ENCODE measurements at places on chromosomes 3 and 15. TPM values are rescaled to one million over a fixed set of nuclear protein-coding genes. Genes with fewer than 3 reads are reported as not detected.

DNA sequence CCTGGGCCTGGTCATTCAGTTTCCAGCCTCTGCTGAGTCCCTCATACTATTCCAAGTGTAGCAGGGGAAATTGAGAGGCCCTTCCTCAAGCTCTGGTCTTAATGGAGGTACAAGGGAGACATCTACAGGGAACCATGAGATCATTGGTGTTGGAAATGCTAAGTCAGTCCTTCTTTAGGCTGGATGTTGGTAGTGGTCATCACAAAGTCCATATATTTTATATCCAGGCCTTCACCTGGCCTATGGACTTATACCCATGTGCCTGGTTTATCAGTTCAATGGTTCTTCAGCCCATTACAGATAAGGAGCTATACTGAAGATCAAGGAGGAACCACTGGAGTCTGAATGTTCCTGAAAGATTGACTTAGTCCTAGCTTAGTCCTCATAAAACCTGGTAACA is 135.0 kb downstream of the STAG1 start:
- no peaks in the 10 kb centered on the region for H3K27me3 ChIP-seq
- H3K4me3 ChIP-seq: no peak overlapping the region
- no peak overlapping the region for H3K27ac ChIP-seq
- DNase-seq: no peak

DNA sequence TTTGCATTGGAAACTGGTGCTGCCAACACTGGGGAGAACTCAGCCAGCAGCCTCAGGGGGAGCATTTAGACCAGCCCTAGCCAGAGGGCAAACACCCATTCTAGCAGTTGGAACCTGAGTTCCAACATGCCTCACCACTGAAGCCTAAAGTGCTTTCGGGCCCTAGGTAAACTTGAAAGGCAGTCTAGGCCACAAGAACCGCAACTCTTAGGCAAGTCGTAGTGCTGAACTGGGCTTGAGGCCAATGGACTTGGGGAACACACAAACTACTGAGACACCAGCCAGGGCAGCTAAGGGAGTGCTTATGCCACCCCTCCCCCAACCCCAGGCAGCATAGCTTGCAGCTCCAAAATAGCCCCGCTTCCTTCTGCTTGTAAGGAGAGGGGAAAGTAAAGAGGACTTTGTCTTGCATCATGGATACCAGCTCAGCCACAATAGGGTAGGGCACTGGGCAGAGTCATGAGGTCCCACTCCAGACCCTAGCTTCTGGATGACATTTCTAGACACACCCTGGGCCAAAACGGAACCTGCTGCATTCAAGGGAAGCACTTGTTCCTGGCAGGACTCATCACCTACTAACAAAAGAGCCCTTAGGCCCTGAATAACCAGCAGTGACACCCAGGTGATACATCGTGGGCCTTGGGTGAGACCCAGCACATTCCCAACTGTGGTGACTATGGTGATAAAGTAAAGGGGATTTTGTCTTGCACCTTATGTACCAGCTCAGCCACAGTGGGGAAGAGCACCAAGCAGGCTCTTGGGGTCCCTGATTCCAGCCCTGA is 37.3 kb upstream of the TEX9 start:
- no peak overlapping the region for H3K4me3 ChIP-seq
- no peaks in the 10 kb centered on the region for H3K27me3 ChIP-seq
- no peaks in the 10 kb centered on the region for H3K4me1 ChIP-seq
- no peaks in the 10 kb centered on the region for H3K36me3 ChIP-seq

- H3K4me1 ChIP-seq: no peaks in the 10 kb centered on the region
- H3K36me3 ChIP-seq: no peaks in the 10 kb centered on the region
- no peaks in the 10 kb centered on the region for H3K27me3 ChIP-seq
- no peak for DNase-seq
Observed at GRCh38 chr15:98581715-98582114, 66.6 kb upstream of the IGF1R start.

DNA sequence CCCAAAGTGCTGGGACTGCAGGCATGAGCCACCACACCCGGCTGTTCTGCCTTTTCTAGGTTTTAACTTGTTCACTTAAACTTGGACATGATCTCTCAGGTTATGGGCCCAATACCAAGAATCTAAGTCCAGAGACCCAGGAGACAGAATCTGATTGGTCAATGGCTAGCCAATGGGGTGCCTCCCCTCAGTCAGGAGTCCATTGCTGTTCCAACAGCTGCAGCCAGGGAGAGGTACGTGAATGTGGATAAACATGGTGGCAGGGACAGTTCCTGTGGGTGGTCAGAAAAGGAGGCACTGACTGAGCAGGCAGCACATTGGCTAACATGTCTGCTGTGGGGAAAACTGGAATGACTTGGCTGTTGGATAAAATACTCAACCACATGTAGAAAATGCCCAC is 140.3 kb downstream of the RPLP1 start:
- no peak overlapping the region for H3K27ac ChIP-seq
- no peak overlapping the region for H3K4me3 ChIP-seq
- H3K27me3 ChIP-seq: peaks cover 6% of the 10 kb centered on the region

LRRC15 gene
- not detected for total RNA-seq

DNA sequence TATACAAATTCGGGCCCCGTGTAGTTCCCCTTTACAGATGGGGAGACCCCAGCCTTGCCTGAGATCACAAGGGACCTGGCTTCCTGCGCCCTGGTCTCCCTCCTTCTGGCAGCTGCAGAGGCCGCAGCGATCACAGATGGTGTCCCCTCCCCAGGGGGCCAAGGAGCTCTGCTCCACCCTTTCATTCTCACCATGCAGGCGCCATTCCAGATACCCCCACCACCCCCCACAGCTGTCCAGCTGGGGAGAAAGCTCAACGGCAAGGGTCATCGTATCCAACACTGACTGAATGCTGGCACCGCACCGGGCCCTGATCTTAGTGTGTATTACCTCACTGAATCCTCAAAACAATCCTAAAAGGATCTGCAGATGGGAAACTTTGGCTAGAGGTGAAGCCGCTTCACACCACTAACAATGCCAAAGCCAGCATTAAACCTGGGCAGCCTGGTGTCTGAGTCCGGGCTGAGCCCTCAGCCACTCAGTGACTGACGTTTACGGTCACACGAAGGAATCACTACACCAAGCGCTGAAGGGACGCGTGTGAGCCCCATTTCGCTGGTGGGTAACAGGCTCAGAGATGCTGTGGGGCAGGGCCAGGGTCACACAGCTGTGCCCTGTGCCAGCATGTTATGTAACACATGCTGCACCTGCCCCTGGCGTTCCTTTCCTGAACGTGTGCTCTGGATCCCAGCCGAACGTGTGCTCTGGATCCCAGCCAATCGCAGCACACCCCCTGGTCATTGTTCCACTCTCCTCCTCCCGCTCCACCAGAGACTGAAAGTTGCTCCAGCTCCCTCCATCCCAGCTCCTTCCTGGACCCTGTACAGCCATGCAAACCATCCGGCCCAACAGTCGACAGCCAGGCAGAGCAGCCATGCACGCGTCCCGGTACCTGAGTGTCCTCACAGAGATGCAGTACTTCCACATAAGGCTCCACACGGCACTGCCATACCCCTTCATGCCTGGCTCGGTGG is 51.8 kb downstream of the IQSEC1 start:
- H3K27ac ChIP-seq: peak overlapping the region; percentile 99
- peak overlapping the region; percentile 70 for H3K4me3 ChIP-seq
- no peaks in the 10 kb centered on the region for H3K36me3 ChIP-seq
- H3K27me3 ChIP-seq: no peaks in the 10 kb centered on the region
- no peak for DNase-seq

DNA sequence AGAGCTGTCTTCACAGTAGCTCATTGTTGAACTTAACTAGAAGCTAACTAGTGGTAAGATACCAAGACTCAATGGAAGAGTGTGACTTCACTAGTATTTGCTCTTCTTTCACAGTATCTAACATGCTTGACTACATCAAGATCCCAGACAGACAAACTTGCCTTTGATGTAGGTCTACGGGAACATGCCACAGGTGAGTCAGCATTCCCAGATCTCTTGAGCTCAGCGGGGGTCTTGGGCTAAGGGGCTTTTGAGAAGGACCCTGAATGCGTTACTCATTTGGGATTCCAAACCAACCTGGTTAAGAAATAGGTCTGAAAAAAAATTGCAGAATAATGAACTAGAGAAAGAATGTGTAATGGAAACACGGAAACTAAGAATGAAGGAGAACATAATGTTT is 222.4 kb downstream of the RYR3 start:
- no peaks in the 10 kb centered on the region for H3K4me1 ChIP-seq
- no peaks in the 10 kb centered on the region for H3K36me3 ChIP-seq
- no peaks in the 10 kb centered on the region for H3K27me3 ChIP-seq
- no peak overlapping the region for H3K4me3 ChIP-seq
- H3K27ac ChIP-seq: no peak overlapping the region

DNA sequence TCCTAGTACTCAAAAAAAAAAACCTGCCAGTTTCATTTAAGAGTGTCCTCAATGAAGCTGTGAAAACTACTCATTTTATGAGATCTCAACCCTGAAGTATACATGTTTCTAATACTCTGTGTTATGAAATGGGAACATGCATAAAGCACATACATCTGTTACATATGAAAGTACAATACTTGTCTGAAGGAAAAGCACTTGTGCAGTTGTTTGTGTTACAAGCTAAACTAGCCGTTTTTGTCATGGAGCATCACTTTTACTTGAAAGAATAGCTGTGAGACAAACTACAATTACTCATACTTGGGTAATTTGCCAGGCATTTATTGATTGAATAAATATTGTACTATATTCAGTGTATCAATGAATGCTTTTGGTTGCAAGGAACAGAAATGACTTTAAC is 72.7 kb downstream of the TIPARP start:
- no peak overlapping the region for H3K4me3 ChIP-seq
- H3K27ac ChIP-seq: no peak overlapping the region
- no peak for DNase-seq
- no peaks in the 10 kb centered on the region for H3K27me3 ChIP-seq
- no peaks in the 10 kb centered on the region for H3K4me1 ChIP-seq
- no peaks in the 10 kb centered on the region for H3K36me3 ChIP-seq

DNA sequence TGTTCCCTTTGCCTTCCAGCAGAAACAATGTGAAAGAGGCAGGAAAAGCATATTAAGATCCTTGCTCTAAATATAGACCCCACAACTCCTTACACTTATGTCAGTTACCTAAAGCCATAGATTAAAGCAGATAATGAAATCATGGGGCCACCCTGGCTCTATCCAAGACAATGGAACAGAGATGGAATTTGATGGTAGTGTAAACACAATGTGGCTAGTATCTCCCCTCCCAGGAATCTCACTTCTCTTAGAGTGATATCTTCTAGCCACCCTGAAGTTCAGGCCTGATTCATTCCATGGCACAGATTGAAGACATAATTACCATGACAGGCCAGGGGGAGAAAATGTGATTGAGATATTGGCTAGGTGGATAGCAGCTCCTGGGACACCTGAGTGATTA is 32.6 kb downstream of the GALNT15 start:
- H3K27ac ChIP-seq: no peak overlapping the region
- H3K36me3 ChIP-seq: no peaks in the 10 kb centered on the region
- H3K27me3 ChIP-seq: no peaks in the 10 kb centered on the region
- H3K4me1 ChIP-seq: no peaks in the 10 kb centered on the region

Data from GM12878 (cell line).